T-helper 1 cell treated with Interleukin-12 subunit alpha and Interleukin-12 subunit beta and Interleukin-4 antibody, amounts not matched to agents 30 ng/mL and 1 ng/mL, for 36 hours (primary cell): ENCODE measurements at places on chromosomes 4 and X. TPM values are rescaled to one million over a fixed set of nuclear protein-coding genes. Genes with fewer than 3 reads are reported as not detected.

FAM9C gene
- 0.05 TPM in 1 of 2 replicates, not detected in the other for total RNA-seq

RNF150 gene
- 0.25 TPM in 1 of 2 replicates, not detected in the other for total RNA-seq

TEX13D gene
- not detected in 2 replicates for total RNA-seq

FSTL5 gene
- total RNA-seq: not detected in 2 replicates

GAGE12H gene
- total RNA-seq: not detected in 2 replicates

DRD5 gene
- total RNA-seq: not detected in 2 replicates

CXCL8 gene
- 7.6 and 9.1 TPM in 2 replicates for total RNA-seq

FABP2 gene
- not detected in 2 replicates for total RNA-seq

CFAP47 gene
- not detected in 2 replicates for total RNA-seq

PITX2 gene
- not detected in 2 replicates for total RNA-seq

TMEM31 gene
- total RNA-seq: not detected in 2 replicates

CXCL1 gene
- not detected in 2 replicates for total RNA-seq

FAM9B gene
- total RNA-seq: not detected in 2 replicates

ZNF280C gene
- total RNA-seq: 5.0 and 5.8 TPM in 2 replicates

PDGFRA gene
- 1.8 and 2.0 TPM in 2 replicates for total RNA-seq

DHX15 gene
- total RNA-seq: 191 and 195 TPM in 2 replicates

PRDM8 gene
- 29.4 and 32.7 TPM in 2 replicates for total RNA-seq

HEPH gene
- 0.20 TPM in 1 of 2 replicates, not detected in the other for total RNA-seq

FAM133A gene
- total RNA-seq: not detected in 2 replicates

TKTL2 gene
- total RNA-seq: not detected in 2 replicates

FRAS1 gene
- not detected in 2 replicates for total RNA-seq

OPHN1 gene
- total RNA-seq: 0.02 TPM in 2 replicates

MAGED4 gene
- not detected in 2 replicates for total RNA-seq

PDE6B gene
- 12.5 and 16.2 TPM in 2 replicates for total RNA-seq

PPEF2 gene
- total RNA-seq: not detected in 2 replicates

TMPRSS11F gene
- not detected in 2 replicates for total RNA-seq

CT45A10 gene
- not detected in 2 replicates for total RNA-seq

ATRX gene
- total RNA-seq: 84.4 and 84.7 TPM in 2 replicates

MND1 gene
- 8.2 and 10.6 TPM in 2 replicates for total RNA-seq

LIMCH1 gene
- total RNA-seq: not detected in 2 replicates

SSX3 gene
- not detected in 2 replicates for total RNA-seq

VEGFC gene
- total RNA-seq: not detected in 2 replicates

SLC9B1 gene
- 0.93 and 1.1 TPM in 2 replicates for total RNA-seq

SMIM43 gene
- total RNA-seq: 0.15 TPM in 1 of 2 replicates, not detected in the other

CLCN5 gene
- 3.2 and 5.4 TPM in 2 replicates for total RNA-seq
